ENCODE measurements at places on chromosomes 16 and 17.

GRCh38 chr16:85554889-85555718 is 58.0 kb upstream of the GSE1 start:
- DNase-seq = peak; percentile 72

GRCh38 chr17:36722121-36722902 is 120.9 kb downstream of the MRM1 start:
- DNase-seq = no peak

GRCh38 chr16:26595199-26595598 is 471.5 kb upstream of the C16orf82 start:
- DNase-seq = no peak

DNA sequence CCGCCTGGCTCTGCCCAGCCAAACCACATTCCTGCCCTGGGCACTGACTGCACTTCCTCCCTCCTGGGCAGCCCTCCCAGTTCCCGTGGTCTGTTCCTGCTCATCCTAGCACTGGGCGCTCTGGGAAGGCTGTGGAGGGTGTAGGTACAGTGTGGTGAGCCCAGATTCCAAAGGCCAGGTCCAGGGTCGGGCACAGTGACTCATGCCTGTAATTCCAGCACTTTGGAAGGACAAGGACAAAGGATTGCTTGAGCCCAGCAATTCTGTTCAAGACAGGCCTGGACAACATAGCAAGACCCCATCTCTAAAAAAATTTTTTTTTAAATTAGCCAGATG is 30.6 kb downstream of the C16orf74 start:
- DNase-seq = peak; percentile 25

GRCh38 chr16:73921295-73921694 is 375.3 kb upstream of the PSMD7 start:
- DNase-seq = no peak

DNA sequence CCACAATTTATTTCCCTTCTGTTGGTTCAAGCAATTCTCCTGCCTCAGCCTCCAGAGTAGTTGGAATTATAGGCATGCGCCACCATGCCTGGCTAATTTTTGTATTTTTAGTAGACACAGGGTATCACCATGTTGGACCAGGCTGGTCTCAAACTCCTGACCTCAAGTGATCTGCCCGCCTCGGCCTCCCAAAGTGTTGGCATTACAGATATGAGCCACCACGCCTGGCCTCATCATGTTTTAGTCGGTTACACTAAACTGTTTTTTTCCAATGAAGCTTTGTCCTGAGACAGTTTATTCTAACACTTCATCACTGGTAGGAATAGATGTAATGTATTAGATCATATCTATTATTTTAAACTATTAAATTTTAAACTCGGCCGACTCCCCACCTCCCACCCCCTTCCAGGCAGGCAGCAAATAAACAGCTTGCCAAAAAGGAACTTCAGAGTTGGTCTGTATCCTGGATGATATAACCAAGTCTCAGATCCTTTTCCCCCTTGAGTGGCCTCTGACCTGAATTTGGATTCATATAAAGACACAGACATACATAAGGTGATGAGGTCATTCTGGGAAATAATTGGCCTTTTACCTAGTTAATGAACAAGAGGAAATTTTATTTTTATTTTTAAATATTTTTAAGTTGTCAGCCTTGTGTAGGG is 18.4 kb upstream of the CORO6 start:
- DNase-seq = no peak

Data from myocyte (in vitro differentiated cells).